ENCODE measurements at places on chromosomes 6 and 20.

GRCh38 chr20:42701948-42702347 lies 487.8 kb downstream of the PTPRT start:
- DNase-seq: no peak
- no peak overlapping the region for H3K27ac ChIP-seq
- no peaks in the 10 kb centered on the region for H3K27me3 ChIP-seq
- H3K4me3 ChIP-seq: no peak overlapping the region

DNA sequence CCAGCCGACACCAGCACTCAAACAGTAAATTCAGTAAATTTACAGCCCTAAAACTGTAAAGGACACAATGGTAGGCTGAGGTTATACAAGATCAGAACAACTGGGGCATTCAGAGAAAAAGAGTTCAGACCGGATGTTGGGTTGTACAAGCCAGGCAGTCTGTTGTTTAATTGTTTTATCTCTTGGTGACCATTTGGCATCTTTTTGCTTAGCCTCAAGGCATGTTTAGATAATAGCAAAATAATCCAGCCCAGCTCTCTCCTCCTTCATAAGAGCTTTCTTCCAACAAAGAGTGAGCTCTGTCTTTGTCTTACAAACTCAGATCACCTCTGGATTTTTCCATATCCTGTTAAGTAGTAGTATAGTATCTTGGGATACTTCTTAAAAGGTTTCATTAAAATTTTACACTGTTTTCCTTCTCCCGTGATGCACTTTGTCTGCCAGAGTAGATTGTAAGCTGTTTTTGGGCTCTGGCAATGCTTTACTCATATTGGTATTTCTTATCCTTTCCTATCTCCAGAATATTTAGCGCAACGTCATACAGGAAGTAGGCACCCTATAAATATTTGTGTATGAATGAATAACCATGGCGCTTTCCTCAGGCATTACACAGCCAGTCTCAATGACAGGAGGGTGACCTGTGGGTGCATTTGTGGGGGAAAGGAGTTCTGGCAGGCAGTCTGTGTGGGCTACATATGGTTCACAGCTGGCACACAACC lies 35.6 kb upstream of the TRAM2 start:
- no peaks in the 10 kb centered on the region for H3K27me3 ChIP-seq
- no peak overlapping the region for H3K4me3 ChIP-seq
- no peaks in the 10 kb centered on the region for H3K36me3 ChIP-seq
- peak; percentile 42 for DNase-seq
- peak overlapping the region; percentile 26 for H3K27ac ChIP-seq

- peaks cover 2% of the 10 kb centered on the region for H3K36me3 ChIP-seq
- no peak overlapping the region for H3K27ac ChIP-seq
- no peak overlapping the region for H3K4me3 ChIP-seq
- DNase-seq: peak; percentile 89
These were observed 171.4 kb downstream of the DTNBP1 start for GRCh38 chr6:15491255-15491985.

DNA sequence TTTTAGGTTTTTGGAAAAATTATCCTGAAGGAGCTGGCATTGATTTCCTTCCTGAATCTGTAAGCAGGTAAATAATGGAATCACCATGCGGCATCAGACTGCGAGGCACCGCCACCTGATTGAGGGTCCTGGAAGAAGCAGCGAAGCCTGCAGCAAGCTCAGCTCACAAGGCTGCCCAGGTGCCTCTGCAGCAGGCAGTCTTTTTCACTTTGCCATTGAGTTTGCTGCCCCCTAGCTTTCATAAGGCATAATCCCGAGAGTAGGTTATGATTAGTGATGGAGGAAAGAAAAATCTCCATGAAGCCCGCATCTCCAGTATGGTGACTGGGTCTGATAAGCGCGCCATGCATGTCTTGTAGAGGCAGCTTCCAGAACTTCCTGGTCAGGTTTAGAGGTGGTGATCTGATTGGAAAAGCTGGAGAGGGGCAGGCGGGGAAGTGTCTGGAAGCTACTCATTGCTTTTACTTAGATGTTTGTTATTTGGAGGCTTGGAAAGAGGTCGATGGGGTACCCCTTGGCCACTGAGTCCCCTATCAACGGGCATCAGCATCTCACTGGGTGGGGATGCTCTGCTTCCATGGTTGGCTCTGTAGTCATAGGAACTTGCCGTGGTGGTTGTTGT lies 26.7 kb downstream of the IYD start:
- no peak overlapping the region for H3K27ac ChIP-seq
- no peak overlapping the region for H3K4me3 ChIP-seq
- peak; percentile 56 for DNase-seq
- H3K4me1 ChIP-seq: no peaks in the 10 kb centered on the region
- no peaks in the 10 kb centered on the region for H3K36me3 ChIP-seq

DNA sequence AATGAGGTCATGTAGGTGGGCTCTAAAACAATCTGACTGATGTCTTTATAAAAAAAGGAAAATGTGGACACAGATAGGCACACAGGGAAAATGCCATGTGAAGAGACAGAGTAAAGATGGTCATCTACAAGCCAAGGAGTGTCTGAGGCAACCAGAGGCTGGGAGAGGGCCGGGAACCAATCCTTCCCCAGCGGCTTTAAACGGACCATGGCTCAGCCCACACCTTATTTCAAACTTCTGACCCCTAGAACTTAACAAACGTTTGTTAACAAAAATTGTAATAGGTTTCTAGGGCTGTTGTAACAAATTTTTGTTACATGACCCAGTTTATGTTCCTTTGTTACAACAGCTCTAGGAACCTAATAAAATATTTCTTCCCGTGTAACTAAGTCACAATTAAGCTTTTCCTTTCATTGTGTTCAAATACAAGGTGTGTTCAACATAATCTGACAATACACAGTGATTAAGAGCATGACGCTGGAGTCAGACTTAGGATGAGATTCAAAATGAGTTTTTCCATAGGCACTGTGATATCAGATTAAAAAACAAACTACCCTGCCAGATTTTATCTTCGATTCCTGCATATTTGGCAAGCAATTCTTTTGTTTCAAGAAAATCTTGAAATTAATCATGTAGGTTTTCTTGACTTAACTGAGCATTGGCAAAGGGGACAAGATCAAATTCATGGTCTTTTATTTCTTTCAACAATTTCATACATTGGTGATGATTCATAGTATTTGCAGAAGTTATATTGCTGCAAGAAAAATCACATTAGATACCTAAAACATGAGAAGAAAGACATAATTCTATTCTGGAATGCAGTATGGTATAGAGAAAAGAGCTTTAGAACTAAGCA lies 169.5 kb upstream of the RIPOR2 start:
- no peak overlapping the region for H3K27ac ChIP-seq
- DNase-seq: no peak
- H3K4me3 ChIP-seq: no peak overlapping the region
- no peaks in the 10 kb centered on the region for H3K27me3 ChIP-seq

DNA sequence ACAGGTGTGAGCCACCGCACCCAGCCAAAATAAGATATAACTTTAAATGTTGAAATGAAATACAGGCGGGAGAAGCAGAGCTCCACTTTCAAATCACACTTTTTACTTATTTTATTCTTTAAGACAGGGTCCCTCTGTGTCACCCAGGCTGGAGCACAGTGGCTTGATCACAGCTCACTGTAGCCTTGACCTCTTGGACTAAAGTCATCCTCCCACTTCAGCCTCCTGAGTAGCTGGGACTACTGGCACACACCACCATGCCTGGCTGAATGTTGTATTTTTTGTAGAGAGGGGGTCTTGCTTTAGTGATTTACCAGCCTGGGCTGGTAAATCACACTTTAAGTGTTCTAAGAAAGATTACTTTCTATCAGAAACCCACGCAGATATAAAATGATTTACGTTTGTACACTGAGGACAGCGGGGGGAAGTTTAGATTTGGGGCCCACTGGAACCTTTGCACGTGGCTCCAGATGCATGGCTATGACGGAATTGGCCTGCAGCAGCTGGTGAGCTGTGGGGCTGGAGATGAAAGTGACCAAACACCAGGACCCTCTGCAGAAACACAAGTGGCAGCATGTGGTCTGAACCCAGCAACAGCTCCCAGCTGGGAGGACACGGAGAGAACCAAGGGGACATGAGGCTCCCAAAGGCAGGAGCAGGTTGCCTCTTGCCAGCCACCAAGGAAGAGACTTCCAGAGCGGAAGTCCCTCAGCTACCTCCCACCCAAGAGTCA lies 26.4 kb upstream of the TLDC2 start:
- peaks cover 10% of the 10 kb centered on the region for H3K36me3 ChIP-seq
- peak overlapping the region; percentile 97 for H3K27ac ChIP-seq
- DNase-seq: peak; percentile 20
- H3K27me3 ChIP-seq: no peaks in the 10 kb centered on the region

DNA sequence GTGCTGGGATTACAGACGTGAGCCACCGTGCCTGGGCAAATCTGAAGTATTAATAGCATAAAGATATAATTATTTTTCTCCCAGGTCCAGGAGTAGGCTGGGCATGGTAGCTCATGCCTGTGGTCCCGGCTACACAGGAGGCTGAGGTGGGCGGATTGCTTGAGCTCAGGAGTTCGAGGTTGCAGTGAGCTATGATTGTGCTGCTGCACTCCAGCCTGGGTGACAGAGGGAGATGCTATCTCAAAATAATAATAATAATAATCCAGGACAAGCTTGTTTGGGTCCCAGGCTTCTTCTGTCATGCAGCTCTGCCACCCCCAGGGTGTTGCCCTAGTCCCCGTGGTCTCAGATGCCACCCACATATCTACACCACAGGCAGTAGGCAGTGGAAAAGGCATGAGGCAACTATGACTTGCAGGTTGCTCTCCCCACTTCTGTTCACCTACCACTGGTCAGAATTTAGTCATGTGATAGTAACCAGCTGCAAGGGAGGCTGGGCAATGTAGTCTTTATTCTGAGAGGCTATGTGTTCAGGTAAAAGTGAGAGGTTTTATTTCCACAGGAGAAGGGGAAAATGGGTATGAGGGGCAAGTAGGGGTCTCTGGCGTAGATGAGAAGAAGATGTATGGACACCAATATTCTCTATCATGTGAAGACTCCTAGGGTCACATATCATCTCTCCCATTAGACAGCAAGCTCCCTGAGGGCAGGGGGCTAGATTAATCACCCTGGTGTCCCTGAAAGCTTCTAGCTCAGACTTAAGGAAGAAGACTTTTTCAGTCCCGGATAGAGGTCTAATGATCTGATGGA lies 25.7 kb downstream of the TCF15 start:
- no peaks in the 10 kb centered on the region for H3K36me3 ChIP-seq
- no peak overlapping the region for H3K4me3 ChIP-seq
- DNase-seq: no peak
- H3K27ac ChIP-seq: no peak overlapping the region

DNA sequence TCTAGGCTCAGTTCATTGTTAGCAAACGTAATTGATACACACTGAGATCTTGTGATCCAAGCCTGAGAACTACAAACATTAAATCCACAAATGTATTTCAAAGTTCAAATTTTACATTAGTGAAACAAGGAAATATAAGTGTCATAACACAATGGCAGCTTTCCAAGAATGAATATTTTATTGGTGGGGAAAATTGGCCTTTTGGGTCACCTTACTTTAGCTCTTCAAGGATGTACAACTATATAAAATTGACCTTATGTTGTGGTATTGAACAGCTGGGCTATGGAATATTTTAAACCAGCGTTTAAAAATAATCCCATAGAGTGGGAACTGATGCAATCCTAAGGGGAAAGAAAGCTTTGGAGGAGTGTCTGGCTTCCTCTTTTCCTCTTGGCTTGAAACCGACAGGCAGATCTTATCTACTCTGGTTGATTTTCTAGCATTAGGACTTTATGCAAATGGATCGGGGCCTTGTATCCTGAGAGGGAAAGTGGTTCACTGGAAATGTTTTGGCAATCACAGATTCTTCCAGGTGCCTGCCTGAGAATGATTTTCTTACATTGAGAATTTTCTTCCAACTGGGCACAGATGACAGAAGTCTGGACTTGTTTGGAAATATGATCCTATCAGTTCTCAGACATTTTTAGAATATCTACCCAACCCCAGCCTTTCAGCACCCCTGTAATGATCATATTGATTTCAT lies 184.8 kb upstream of the ECI2 start:
- H3K27me3 ChIP-seq: no peaks in the 10 kb centered on the region
- H3K4me3 ChIP-seq: no peak overlapping the region

DNA sequence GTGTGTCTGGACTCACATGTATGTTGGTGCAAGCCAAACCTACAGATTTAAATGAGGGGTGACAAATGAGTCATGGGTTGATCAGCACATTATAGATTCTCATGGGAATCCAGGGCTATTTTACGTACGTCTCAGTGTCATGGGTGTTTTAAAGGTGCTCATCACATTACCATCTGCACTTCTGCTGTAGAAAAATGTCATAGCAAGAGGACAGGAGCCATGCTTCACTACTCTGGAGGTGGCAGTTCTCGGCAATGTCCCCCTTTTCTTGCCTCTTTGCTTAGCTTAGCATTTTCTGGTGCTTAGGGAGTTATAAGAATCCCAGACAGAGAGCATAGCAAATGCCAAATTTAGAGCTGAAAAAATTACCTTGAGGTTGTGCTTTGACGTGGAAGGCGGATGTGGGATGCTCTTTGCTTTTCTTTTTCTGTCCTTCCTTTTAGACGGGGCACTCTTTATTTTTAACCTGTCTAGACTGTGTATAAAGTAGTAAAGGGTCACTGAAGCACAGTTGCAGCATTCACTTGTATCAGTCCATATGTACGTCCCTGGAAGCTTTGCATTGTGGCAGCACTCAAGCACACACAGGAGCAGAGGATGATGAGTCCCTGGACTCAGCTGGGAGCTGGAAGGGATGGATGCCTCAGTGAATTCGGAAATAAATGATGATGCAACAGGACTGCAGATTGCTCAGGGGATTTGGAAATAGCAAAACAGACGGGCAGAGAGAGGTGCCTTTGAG lies 139.7 kb downstream of the SYNDIG1 start:
- H3K27me3 ChIP-seq: no peaks in the 10 kb centered on the region
- no peak overlapping the region for H3K4me3 ChIP-seq
- H3K36me3 ChIP-seq: no peaks in the 10 kb centered on the region
- peak; percentile 39 for DNase-seq
- no peaks in the 10 kb centered on the region for H3K4me1 ChIP-seq

GRCh38 chr6:26475823-26476729 lies 18.3 kb downstream of the BTN2A1 start:
- peaks cover 7% of the 10 kb centered on the region for H3K4me1 ChIP-seq
- H3K27me3 ChIP-seq: no peaks in the 10 kb centered on the region
- peak; percentile 9 for DNase-seq

DNA sequence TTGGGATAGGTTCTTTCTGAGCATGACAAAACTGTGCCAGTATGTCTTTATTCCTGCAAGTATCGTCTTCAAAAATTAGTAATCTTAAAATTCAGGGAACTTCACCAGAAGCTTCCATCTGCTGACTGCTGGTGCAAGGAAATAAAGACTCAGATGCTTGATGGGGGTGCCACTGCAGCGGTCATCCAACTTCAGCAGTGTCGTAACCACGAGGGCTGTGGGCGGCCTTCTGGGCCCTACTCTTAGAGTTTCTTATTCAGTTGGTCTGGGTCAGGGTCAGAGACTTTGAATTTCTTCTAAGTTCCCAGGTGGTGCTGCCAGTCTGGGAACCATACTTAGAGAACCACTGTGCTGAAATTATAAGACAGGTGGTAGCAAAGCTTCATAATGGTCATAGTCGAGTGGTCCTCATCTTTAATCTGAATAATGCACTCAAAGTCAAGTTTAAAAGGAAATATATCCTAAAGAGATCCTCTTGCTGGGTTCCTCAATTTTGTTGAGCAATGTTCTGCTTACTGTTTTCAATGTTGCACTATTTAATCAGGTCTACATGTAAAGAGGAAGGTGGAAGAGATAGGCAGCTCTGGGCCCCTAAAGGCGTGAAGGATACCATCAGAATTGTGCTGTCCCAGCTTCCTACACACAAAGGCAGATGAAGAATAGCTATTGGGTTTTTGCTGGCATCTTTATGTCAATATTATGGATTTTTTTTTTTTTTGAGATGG lies 165.4 kb upstream of the GMDS start:
- H3K36me3 ChIP-seq: no peaks in the 10 kb centered on the region
- no peaks in the 10 kb centered on the region for H3K4me1 ChIP-seq
- no peaks in the 10 kb centered on the region for H3K27me3 ChIP-seq
- DNase-seq: no peak
